MCF 10A (cell line): ENCODE measurements at places on chromosomes 2 and 18. TPM values are rescaled to one million over a fixed set of nuclear protein-coding genes. Genes with fewer than 3 reads are reported as not detected.

CLEC4F gene
- not detected in 2 replicates for total RNA-seq

GREB1L gene
- 9.4 and 11.0 TPM in 2 replicates for total RNA-seq

NTSR2 gene
- total RNA-seq: not detected in 2 replicates

POTEE gene
- not detected in 2 replicates for total RNA-seq

NYAP2 gene
- total RNA-seq: not detected in 2 replicates

SMC6 gene
- 21.0 and 24.7 TPM in 2 replicates for total RNA-seq

FIGN gene
- 9.0 and 11.7 TPM in 2 replicates for total RNA-seq

MOCOS gene
- 69.1 and 81.1 TPM in 2 replicates for total RNA-seq

POTEC gene
- total RNA-seq: not detected in 2 replicates

MTLN gene
- total RNA-seq: 54.2 and 65.0 TPM in 2 replicates

SLC38A11 gene
- not detected in 2 replicates for total RNA-seq

USP37 gene
- total RNA-seq: 11.6 and 16.4 TPM in 2 replicates

OBSL1 gene
- total RNA-seq: 29.0 and 29.8 TPM in 2 replicates

SCYGR7 gene
- total RNA-seq: not detected in 2 replicates

CLK1 gene
- total RNA-seq: 102 and 118 TPM in 2 replicates

TGFA gene
- total RNA-seq: 17.9 and 22.5 TPM in 2 replicates

SERPINB11 gene
- total RNA-seq: not detected in 2 replicates

LTBP1 gene
- total RNA-seq: 99.0 and 119 TPM in 2 replicates

C2orf92 gene
- total RNA-seq: 5.3 and 7.6 TPM in 2 replicates

TOGARAM2 gene
- 0.16 TPM in 1 of 2 replicates, not detected in the other for total RNA-seq

SYT4 gene
- not detected in 2 replicates for total RNA-seq

RTP5 gene
- total RNA-seq: not detected in 2 replicates

CDCA7 gene
- 6.2 and 14.0 TPM in 2 replicates for total RNA-seq

TNFRSF11A gene
- 2.3 and 3.0 TPM in 2 replicates for total RNA-seq

GAL3ST2 gene
- 0.37 TPM in 1 of 2 replicates, not detected in the other for total RNA-seq

SPP2 gene
- total RNA-seq: not detected in 2 replicates

POMC gene
- not detected in 2 replicates for total RNA-seq

COBLL1 gene
- 37.1 and 47.0 TPM in 2 replicates for total RNA-seq

KLHL29 gene
- total RNA-seq: 36.3 and 43.1 TPM in 2 replicates

SERPINB10 gene
- not detected in 2 replicates for total RNA-seq

EFEMP1 gene
- 125 and 163 TPM in 2 replicates for total RNA-seq

SERPINB4 gene
- not detected in 2 replicates for total RNA-seq

UCN gene
- 7.9 and 9.5 TPM in 2 replicates for total RNA-seq

MC2R gene
- not detected in 2 replicates for total RNA-seq

SCYGR4 gene
- total RNA-seq: not detected in 2 replicates

DHRS9 gene
- total RNA-seq: 0.21 TPM in 1 of 2 replicates, not detected in the other

KRCC1 gene
- total RNA-seq: 24.9 and 36.6 TPM in 2 replicates

UGT1A5 gene
- not detected in 2 replicates for total RNA-seq

TBR1 gene
- 0.12 and 0.26 TPM in 2 replicates for total RNA-seq

GKN1 gene
- not detected in 2 replicates for total RNA-seq

ROCK2 gene
- 40.0 and 40.7 TPM in 2 replicates for total RNA-seq

RNU2-63P gene
- total RNA-seq: 5.0 and 9.1 TPM in 2 replicates

NGEF gene
- 2.7 and 7.4 TPM in 2 replicates for total RNA-seq

DIPK1C gene
- not detected in 2 replicates for total RNA-seq

NCKAP5 gene
- total RNA-seq: not detected in 2 replicates

OR6B2 gene
- not detected in 2 replicates for total RNA-seq

GPR45 gene
- total RNA-seq: not detected in 2 replicates

FBXO41 gene
- total RNA-seq: 3.7 and 4.4 TPM in 2 replicates

SCLY gene
- 40.1 and 40.4 TPM in 2 replicates for total RNA-seq

IL36B gene
- total RNA-seq: not detected in 2 replicates

PRSS56 gene
- not detected in 2 replicates for total RNA-seq

INO80C gene
- total RNA-seq: 25.8 and 32.6 TPM in 2 replicates

GPBAR1 gene
- total RNA-seq: 0.16 TPM in 1 of 2 replicates, not detected in the other

PROC gene
- not detected in 2 replicates for total RNA-seq

CDH19 gene
- not detected in 2 replicates for total RNA-seq

OTX1 gene
- total RNA-seq: 1.4 and 2.2 TPM in 2 replicates
